ENCODE measurements at places on chromosomes 7 and 10. TPM values are rescaled to one million over a fixed set of nuclear protein-coding genes. Genes with fewer than 3 reads are reported as not detected.

Gene TMEM229A
- not detected for total RNA-seq

Gene ACTR1A
- 25.8 TPM for total RNA-seq

DNA sequence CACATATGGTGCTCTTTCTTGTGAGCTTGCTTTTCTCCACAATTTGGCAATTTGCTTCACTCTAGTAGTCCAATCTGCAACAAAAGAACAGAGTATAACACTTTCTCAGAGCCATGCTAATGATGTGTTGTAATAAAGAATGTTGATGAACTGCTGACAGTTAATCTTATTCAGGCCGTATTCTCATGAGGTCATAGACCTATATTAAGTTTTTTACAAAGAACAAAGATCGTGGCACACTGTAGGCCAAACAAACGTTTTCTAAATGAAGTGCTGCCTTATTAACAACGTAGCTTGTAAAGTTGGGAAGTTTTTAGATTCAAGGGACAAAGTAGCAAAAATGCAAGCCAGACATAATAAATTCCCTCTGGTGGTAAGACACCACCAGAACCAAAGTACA, 160.1 kb downstream of the GALNT11 start:
- DNase-seq = no peak

DNA sequence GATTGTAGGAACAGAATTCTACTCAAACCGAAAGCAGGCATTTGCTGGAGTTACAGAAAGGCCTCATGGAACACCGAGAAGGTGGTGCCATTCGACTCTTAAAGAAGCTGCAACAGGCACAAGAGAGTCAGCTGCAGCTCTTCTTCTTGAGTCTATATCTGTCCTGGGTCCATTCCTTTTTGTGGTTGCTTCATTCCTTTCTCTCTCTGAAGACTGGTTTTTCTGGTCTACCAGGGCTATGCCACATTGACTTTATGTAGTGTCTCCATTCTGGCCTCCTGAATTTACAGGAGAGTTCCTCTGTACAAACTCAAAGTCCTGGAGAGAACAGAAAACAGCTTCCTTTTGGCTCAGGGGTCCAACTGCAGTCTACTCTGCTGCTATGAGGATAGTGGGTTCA, 132.8 kb downstream of the CFTR start:
- DNase-seq = no peak

Gene ATXN7L1
- 10.8 TPM for total RNA-seq
